ENCODE measurements at places on chromosomes 11 and 22.
A peak's percentile ranks its signal among the peaks of the same experiment; 100 is the strongest.

- DNase-seq = no peak
Observed at GRCh38 chr11:5460983-5461621, 12.0 kb downstream of the OR51I2 start.

- DNase-seq = no peak
Observed at GRCh38 chr11:131229221-131229620, 141.2 kb upstream of the NTM start.

GRCh38 chr11:64792482-64792881 is 10.5 kb downstream of the MAP4K2 start:
- DNase-seq = no peak

DNA sequence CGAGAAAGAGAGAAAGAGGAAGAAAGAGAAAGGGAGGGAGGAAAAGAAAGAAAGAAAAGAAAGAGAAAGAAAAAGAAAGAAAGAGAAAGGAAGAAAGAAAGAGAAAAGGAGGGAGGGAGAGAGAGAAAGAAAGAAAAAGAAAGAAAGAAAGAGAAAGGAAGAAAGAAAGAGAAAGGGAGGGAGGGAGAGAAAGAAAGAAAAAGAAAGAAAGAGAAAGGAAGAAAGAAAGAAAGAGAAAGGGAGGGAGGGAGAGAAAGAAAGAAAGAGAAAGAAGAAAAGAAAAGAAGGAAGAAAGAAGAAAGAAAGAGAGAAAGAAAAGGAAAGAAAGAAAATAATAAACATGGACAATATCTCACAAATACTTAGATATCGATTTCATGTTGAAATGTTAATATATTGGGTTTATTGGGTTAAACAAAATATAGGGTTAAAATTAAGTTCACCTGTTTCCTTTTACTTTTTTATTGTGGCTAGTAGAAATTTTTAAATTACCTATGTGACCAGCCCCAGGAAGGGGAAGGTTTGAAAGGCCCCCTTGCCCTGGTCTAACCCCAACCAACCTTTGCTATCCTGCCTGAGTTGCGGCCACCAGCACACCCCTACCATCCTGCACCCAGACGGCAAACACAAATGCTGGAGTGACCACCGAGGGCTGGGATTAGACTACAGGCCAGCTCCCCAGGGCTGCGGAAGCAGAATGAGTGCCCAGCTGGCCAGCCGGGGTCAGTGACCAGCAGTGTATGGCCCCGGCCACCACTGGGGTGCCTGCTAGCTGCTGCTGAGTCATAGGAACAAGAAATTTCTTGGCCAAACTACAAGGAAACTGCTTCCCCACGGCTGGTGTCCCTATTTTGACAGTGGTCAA is 81.0 kb upstream of the FGF3 start:
- no peak for DNase-seq

DNA sequence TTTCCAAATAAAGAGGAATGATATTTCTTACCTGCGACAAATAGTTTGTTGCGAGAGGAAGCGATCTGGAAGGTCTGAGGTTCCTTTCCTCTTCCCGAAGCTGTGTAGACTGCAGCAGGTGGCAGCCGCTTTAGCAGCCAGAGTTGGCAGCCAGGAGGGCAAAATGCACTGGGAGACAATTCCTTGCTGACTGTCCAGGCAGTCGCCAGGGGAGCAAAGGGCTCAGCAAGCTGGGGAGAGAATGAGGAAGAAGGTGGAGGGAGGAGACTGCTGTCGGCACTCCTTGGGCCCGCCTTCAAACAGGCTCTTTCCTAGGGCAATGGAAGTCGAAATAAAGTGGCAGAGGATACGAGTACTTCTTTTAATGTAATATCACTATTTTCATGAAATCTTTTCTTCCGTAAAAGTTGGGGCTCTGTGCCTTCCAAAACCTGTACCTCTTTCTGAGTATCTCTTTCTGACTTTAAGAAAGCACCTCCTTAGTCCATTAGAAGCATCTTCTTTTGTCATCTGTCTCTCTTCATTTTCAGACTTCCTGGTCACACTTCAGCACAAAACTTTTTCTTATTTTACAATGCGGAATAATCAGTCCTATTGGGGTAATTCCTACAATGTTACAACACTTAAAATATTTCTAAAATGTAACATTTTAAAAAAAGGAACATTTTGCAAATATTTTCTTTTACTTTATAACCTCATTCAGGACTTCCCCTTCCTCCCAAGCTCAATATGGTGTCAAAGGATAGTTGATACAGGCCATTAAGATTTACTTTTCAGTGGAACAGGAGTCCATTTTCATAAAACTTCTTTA is at the start of gene IL18:
TSS of gene IL18 (minus strand) at position 220 of the 811 bp plus-strand sequence. CDS start 9,041 bp downstream, outside the sequence.
- no peak for DNase-seq

- no peak for DNase-seq
Observed at GRCh38 chr11:123518496-123519054, 88.5 kb downstream of the GRAMD1B start.

GRCh38 chr11:111834432-111835163 is 36.8 kb downstream of the ALG9 start:
- DNase-seq = no peak

DNA sequence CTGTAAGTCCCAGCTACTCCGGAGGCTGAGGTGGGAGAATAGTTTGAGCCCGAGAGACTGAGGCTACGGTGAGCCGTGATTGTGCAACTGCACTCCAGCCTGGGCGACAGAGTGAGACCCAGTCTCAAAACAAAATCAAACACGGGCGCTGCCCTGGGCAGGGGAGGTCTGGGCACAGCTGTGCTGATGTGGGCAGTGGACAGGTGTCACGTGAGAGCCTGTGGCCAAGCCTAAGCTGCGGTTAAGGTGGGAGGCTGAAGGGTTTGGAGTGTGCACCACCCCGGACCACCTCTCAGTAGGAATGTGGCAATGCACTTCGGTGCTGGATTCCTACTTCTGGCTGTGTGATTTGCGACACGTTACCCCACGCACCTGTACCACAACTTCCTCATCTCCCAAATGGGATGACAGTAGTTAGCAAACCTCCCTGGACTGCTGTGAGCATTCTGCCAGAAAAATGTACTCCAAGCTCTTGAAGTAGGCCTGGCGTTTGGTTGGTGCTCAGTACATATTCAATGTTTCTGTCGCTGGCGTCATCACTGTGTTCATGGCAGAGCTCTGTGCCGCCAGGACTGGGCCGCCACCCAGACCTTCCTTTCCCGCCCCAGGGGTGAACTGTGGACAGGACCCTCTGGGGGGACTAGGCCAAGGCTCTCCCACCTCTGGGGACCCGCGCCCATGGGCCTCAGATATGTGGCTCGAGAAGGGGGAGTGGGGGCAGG is 807 bp upstream of the ZNF74 start:
- no peak for DNase-seq

- peak; percentile 62 for DNase-seq
Observed at GRCh38 chr11:13487661-13488030, 8.2 kb downstream of the PTH start.

- DNase-seq = no peak
Observed at GRCh38 chr11:26063915-26064314, 268.0 kb upstream of the ANO3 start.

DNA sequence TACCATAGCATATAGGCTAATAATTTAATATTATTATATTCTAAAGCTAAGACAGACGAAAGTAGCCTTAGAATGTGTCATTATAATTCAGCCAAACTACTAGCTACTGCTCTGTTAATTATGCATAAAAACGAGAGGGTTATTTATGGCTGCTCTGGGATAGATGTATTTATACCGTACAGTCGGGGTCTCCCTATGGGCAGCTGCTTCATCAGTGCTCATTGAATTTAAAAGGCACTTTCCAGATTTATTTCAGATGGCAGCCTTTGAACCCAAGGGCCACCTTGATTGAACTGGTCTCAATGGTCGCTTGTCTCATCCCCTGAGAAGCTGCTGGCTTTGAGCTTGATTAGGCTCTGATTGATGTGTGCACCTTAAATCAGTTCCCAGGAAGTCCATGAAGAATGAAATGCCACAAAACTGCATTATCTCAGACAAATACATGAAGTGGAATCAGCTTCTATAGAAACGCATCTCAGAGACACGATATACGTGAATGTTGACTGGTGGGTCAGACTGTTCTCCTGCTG is 377.6 kb downstream of the LRRC4C start:
- no peak for DNase-seq

DNA sequence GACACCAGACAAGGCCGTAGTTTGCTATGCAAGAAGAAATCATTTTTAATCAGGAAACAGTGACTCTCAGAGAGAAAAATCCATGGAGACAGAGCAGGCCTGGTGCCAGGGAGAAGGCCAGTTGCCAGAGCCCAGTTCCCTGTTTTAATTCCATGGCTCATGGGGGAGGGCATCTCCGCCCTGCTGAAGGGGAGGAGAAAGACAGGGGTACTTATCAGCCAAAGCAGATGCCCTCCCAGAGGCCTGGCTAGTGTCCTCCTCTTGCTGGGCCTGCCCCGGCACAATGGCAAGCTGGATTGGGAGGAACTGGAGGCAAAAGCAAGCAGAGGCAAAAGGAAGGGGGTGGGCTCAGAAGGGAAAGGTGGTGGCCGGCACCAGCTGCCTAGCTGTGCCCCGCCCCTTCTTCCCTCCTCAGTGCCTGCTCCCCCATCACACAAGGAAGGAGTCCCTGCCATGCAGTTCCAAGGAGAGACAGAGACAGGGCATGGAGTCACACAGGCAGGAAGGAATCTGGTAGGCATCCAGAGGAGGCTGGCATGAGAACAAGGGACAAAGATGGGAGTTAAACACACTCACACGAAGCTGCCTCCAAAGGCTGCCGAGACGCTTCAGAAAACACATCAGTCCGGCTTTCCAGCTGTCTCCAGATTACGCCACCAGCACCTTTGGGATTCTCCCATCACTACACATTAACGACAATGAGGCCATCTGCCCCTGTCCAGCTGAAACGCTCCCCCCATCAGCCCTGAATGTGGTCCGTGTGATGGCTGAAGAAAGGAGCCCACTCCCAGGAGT is 591.8 kb downstream of the BUD13 start:
- DNase-seq = no peak

GRCh38 chr11:1449490-1450243 is 36.9 kb downstream of the MOB2 start:
- DNase-seq = no peak

DNA sequence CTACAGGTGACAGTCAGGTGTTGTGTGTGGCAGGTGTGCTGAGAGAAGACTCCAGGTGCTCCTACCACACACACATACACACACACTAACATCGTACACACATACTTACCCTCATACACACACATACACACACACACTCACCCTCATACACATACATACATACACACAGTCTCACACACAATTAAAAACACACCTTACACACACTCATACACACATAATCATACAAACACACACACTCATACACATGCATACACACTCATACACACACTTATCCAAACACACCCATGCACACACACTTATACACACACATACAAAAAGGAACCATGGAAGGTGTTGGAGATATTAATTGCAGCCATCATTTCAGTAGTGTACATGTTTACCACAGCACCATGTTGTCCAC is 4.6 kb downstream of the KRTAP5-3 start:
- no peak for DNase-seq

DNA sequence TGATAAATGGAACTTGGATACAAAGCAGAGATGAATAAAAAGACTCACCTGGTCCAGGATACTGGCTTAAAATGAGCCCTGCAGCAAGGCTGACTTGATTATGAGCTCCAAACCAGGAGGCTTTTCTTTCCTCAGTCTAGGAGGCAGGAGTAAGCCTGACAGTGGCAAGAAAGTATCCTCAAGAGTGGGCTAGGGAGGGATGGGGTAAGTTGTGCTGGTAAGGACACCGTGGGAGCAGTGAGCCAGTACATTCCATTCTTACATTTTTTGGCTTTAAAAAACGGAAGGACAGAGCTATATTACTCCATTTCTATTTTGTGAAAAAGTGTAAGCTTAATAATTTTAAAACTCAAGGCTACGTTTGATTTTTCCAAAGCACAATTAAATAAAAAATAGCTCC is 187.1 kb upstream of the DDI1 start:
- no peak for DNase-seq

DNA sequence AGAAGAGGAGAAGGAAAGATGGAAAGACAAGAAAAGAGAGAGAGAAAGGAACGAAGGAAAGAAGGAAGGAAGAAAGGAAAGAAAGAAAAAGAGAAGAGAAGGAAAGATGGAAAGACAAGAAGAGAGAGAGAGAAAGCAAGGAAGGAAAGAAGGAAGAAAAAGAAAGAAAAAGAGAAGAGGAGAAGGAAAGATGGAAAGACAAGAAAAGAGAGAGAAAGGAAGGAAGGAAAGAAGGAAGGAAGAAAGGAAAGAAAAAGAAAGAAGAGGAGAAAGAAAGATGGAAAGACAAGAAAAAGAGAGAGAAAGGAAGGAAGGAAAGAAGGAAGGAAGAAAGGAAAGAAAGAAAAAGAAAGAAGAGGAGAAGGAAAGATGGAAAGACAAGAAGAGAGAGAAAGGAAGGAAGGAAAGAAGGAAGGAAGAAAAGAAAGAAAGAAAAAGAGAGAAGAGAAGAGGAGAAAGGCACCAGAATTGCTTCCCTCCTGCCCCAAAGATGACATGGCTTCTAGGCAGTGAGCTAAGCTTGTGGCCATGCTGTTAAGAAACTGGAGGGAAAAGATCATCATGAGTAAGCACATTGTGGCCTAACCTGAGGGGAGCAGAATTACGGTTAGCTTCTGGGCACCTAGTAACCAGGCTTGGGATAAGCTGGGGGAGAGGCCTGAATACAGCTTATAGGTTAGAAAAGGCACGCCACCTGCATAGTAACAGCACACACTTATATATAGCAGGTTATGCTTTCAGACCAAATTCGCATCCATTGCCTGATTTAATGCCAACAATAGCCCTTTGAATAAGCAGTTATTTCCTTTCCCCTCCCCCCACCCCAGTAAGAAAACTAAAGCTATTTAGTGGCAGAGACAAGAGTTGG is 2.3 kb upstream of the ST3GAL4 start:
- DNase-seq = peak; percentile 75

DNA sequence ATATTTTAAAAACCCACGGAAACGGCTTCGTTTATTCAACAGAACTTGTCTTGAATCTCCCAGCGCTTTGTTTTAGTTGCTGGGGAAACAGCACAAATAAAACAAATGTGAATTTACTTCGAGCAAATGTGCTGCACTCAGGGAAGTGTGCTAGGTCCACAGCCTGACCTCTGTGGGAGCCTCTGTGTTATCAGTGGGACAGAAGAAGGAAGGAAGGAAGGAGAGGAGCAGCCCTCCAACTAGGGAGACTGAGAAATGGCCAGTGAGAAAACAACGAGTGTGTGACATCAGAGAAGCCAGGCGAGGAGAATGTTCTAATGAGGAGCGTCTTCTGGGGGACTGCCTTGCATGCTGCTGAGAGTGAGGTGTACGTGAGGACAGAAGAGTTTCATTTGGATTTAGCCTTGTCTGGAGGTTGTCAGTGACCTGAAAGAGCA is 42.7 kb downstream of the PPP6R3 start:
- no peak for DNase-seq

DNA sequence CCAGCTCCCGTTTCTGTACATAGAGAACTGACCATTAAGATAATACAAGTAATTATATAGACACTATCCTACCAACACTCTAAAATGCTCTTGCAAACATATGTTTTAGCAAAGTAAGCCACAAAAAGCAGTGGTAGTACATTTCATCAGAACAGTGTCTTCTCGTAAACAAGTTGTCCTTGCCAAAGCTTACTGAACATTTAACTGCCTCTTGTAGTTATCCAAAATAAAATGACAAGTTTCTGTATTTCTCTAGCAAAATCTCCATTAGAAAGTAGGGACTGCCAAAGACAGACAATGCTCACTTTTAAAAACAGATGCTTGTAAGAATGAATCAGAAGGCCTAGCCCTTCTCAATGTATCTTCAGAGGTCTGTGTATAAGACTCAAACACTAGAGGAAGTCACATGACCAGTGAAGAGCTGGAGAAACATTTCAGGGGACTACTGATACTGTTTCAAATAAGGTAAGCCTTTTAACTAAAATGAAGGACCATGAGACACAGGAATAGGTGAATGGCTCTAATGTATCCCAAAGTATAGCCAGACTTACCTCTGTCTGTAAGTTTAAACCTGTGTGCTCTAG is 7.8 kb upstream of the ZC3H12C start:
- DNase-seq = no peak

All from HT1080 (cell line).